Stomach (tissue), 19 donors: ENCODE measurements at places on chromosomes 5 and 9. TPM values are rescaled to one million over a fixed set of nuclear protein-coding genes. Genes with fewer than 3 reads are reported as not detected.

- peaks cover 84% of the 10 kb centered on the region for H3K4me1 ChIP-seq
- no peak for DNase-seq
- H3K27me3 ChIP-seq: no peaks in the 10 kb centered on the region
- H3K27ac ChIP-seq: peak overlapping the region; percentile 24
- H3K4me3 ChIP-seq: no peak overlapping the region
Measured at GRCh38 chr9:99109522-99109921, 4.6 kb downstream of the TGFBR1 start.

DNA sequence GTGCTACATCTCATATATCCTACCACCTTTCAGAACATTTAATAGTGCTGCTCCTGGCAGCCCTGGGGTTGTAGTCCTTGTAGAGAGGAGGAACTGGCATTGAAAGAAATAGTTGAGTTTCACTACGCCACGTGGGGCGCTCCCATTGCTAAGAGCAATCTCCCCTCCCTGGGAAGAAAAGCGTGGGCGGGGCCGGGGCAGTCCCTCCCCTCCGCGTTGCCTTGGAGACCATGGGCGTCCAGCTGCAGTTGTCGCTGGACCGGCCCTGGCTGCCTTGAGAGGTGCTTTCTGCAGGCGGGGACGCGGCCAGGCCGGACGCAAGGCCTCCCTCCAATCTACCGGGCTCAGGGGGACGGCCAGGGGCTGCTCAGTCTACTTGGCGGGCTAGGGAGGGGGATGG, 368 bp upstream of the CCDC180 start:
- H3K27ac ChIP-seq: no peak overlapping the region
- peak overlapping the region; percentile 32 for H3K4me3 ChIP-seq
- peaks cover 6% of the 10 kb centered on the region for H3K27me3 ChIP-seq
- peaks cover 29% of the 10 kb centered on the region for H3K36me3 ChIP-seq
- H3K4me1 ChIP-seq: peaks cover 16% of the 10 kb centered on the region
- DNase-seq: peak; percentile 96

Gene IFNA21
- polyA plus RNA-seq: not detected

Gene C1QTNF2
- polyA plus RNA-seq: 1.7 TPM
